Activated gamma-delta T cell treated with anti-CD3 and anti-CD28 coated beads, Interleukin-2, amount 50 U/mL, for 16 hours (primary cell): ENCODE measurements at places on chromosomes 1 and 21.

GRCh38 chr1:206455289-206455665 is 15.0 kb upstream of the IKBKE start:
- DNase-seq = no peak

DNA sequence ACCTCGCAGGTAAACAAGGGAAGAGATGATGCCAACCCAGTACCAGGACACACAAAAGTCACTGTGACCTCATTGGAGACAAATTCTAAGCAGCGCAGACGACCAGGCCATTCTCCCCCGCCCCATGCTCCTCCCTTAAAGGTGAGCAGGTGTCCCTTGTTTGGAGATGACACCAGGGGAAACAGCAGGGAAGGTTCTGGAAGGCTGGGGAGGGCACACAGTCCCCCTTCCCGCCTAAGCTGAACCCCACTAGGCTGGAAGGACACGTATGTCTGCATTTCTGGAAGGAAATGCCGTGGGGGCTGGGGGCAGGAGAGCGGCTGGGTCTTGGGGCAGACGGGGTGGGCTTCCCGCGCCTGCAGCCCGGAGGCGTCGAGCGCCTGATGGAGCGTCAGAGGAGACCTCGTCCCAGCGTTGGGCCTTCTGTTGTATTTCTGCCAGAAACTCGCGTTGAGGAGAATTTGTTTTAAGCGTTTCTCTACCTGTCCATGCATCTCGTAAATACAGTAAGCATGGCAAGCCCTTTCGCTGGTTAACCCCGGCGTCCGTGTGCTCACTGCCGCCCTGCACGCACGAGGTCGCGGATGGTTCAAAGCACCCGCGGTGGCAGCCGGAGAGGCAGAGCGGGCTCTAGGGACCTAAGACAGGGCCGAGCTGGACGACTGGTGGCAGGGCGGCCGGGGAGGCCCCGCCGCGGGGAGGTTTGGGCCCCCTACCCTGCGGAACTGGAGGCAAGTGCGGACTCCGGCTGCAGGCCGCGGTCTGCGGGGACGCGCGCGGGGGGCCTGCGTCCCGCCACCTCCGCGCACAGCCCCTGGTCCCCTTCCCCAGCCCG is 1.2 kb upstream of the LHX4 start:
- no peak for DNase-seq

- DNase-seq = no peak
These were observed 6.3 kb upstream of the CTTNBP2NL start for GRCh38 chr1:112389689-112390088.

DNA sequence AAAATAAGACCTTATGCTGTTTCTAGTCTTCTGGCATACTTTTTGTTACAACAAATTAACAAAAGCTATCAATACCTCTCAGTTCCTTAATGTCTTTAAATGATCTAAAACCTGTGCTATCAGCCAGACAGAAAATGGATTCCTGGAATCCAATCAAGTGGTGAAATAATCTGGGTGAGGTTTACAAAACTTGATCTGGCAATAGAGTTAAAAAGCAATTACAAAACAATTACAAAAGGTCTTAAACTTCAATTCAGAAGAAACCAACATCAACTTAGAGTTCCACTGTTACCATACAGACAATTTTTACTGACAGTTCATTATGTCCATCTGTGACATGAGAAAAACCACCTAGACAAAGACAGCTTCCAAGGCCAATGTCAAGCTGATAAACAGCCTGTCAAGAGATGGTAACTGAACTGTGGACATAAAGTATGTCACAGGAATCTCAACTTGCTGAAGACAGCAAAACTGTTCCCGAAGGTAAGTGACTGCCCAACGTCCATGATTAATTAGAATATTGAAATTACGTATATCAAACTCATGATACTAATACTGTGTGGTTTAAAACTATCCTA is 17.4 kb downstream of the ZZZ3 start:
- no peak for DNase-seq

GRCh38 chr21:44869781-44870747 is 3.4 kb downstream of the PTTG1IP start:
- DNase-seq = no peak

DNA sequence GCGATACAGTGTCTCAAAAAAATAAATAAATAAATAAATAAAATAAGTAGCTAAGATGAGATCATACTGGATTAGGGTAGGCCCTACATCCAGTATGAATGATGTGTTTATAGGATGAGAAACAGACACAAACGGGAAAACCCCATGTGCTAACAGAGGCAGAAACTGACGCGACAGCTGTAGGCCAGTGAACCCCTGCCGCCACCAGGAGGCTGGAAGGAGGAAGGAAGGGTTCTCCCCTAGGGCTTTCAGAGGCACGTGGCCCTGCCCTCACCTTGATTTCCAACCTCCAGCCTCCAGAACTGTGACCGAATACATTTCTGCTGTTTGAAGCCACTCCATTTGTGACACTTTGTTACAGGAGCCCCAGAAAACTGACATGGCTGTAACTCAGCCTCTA is 38.5 kb downstream of the CHD5 start:
- no peak for DNase-seq

GRCh38 chr1:169601096-169601881 is 15.0 kb upstream of the F5 start:
- DNase-seq = no peak

DNA sequence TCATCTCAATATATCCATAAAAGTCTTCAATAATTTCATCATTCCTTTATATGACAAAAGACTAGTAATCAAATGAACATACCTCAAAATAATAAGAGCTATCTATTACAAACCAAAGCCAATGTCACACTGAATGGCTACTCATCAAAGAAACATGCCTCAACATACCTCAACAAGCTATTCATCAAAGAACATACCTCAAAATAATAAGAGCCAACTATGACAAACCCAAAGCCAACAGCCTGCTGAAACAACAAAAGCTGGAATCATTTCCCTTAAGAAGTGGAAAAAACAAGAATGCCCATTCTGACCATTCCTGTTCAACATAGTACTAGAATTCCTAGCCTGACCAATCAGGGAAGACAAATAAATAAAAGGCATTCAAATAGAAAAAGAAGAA is 1373.7 kb downstream of the BRINP3 start:
- DNase-seq = no peak
